Stimulated activated CD8-positive, alpha-beta memory T cell treated with anti-CD3 and anti-CD28 coated beads, Interleukin-15, amount 100 ng/mL, for 1 hour (primary cell): ENCODE measurements at places on chromosomes 13 and 19.

- DNase-seq: no peak
Observed at GRCh38 chr19:43639519-43640423, at the start of gene CADM4. Gene CADM4 (minus strand): TSS chr19:43639850. CDS start chr19:43639790, 60 bp downstream.

DNA sequence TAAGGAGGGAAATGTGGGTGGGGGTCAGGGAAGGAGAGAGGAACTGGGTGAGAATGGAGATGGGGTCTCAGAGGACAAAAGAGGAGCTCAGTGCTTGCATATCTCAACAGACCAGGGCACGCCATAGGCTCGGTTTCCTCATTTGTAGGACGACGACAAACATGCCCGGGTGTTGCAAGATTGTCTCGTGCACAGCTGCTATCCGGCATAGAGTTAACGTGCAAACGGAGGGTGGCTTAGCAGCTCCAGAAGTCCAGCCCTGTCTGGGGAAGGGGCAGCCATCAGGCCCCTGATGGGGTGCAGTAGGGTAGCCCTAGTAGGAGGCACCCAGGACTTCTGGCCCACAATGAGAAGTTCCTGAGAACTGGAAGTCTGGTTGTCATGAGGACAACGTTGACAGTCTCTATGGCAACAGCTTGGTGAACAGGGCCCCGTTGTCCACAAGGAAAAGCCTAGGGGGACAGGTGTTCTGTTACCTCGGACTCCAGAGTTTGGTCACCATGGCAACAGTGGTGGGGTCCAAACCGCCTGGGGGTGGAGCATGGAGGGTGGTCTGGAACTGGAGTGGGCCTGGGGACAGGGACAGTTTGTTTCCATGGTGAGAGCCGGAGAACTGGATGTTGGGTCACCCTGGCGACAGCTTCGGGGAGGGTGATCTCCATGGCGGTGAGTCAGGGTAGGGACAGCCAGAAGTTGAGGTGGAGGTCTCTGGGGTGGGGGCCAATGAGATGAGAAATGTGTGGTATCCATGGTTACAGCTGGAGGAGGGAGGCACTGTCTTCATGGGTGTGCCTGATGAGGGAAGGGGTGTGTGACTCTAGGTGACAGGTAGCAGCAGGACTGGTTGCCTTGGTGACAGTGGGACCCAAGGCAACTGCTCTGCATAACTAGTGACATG is 16.8 kb downstream of the TM6SF2 start:
- DNase-seq: no peak

- DNase-seq: no peak
Observed at GRCh38 chr19:43674183-43674582, 4.2 kb upstream of the PLAUR start.

GRCh38 chr19:58557221-58558065 is 968 bp downstream of the UBE2M start:
- DNase-seq: no peak

DNA sequence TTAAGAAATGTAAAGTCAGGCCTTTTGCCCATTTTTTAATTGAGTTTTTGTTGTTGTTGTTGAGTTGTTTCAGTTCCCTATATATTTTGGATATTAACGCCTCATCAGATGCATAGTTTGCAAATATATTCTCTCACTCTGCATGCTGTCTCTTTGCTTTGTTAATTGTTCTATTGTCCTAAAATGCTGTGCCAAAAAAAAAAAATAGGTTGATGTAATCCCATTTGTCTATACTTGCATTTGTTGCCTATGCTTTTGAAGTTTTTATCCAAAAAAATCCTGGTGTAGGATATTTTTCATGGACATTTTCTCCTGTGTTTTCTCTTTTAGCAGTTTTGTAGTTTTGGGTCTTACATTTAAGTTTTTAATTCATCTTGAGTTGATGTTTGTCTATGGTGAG is 163.3 kb upstream of the STARD13 start:
- DNase-seq: no peak

DNA sequence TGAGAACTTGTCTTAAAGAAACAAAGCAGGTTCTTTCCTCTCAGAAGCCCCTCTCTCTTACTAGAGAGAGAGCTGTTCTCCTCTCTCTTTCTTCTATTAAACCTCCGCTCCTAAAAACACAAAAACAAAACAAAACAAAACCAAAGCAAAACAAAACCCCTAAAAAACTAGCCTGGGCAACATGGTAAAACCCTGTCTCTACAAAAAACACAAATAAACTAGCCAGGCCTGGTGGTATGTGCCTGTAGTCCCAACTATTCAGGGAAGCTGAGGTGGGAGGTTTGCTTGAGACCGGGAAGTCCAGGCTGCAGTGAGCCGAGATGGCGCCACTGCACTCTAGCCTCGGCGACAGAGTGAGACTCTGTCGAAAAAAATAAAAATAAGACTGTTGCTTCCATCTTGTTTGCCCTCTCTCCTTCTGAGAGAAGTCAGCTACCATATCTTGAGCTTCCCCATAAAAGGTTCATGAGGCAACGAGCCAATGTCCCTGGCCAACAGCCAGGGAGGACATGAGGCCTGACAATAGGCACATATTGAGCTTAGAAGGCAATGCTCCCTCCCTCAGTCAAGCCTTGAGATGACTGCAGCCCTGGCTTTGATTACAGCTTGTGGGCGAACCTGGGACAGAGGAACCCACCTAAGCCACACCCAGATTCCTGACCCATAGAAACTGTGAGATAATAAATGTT is 17.5 kb upstream of the FLT3 start:
- no peak for DNase-seq

DNA sequence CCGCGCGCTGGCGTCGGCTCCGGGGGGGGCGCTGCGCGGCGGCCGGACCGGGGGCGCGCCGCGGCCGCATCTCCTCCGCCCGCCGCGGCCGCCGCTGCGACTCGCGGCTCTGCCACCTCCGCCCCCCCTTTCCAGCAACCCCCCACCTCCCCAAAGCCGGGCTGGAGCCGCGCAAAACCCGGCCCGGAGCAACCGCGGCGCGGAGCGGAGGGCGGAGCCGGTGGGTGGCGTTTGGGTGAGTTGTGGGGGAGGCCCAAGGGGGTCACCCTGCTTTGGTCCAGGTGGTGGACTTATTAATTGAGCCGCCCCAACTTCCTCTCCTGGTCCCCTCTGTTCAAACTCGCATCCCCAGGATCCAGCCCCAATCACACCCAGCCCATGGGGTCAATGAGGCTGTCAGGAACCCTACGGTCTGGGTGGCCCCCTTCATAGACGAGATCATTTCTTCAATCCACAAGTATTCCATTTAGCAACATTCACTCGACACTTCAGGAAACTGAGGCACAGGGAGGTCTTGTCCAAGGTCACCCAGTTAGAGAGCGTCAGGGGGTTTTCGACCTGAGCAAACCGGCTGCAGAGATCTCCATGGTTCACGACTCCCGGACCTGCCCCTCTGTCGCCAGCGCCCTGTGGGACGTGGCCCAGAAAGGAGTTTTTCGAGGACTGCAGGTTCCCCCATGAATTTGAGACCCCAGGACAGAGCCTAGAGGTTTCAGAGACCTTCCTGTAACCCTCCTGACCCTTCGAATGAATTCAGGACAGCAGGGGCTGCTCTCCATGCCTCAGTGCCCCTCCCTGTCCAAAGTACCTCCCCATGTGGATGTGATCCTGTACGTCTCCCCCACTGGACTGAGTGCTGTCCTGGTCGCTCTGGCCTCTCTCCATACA is 22.4 kb upstream of the SEMA6B start:
- no peak for DNase-seq

DNA sequence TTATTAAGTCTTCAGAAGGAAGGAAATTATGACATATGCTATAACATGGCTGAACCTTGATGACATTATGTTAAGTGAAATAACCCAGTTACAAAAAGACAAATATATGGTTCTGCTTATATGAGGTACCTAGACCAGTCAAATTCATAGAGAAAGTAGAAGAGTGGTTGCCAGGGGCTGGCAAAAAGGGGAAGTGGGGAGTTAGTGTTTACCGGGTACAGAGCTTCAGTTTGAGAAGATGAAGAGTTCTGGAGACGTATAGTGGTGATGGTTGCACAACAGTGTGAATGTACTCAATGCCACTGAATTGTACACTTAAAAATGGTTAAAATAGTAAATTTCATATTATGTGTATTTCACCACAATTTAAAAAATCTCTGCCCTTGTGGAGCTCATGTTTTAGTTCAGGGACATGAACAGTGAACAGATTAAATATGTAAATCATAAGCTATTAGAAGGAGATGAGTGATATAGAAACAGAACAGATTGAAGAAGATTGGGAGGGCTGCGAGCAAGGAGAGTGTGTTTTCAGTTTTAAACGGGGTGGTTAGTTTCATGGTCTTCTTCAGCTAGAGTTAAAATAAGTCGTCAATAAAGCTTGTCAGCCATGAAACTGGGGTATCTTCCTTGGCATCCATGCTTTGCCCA is 355.2 kb downstream of the KCNRG start:
- no peak for DNase-seq

GRCh38 chr19:14006766-14007562 is 844 bp upstream of the RFX1 start:
- DNase-seq: no peak

GRCh38 chr13:29515372-29515771 is 80.1 kb downstream of the SLC7A1 start:
- DNase-seq: no peak

DNA sequence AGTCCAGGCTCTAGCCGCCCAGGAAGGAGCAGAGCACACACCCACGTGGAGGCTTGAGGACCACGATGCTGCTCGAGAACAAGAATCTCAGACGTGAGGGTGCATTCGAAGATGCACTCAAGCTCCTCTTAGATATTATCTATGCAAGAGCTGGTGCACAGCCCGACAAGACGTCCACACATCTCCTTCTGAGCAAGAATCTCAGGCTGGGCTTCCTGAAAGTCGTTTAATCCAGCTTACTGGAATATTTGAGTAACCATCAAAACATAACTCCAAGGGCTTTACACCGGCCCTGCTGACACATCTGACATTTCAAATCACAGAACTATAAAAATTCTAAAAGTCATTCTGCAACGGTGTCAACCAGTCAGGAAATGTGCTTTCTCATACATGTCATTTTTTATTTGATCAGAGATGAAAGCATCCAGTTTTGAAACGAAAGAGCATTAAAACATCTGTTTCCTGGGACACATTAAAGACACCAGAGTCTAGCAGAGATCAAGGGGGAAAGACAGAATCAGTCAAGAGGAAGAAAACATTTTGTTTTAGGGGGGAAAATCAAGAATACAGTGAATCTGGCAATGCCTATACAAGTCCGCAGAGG is 177.7 kb upstream of the IRS2 start:
- no peak for DNase-seq

GRCh38 chr13:110521296-110521680 is 40.2 kb downstream of the RAB20 start:
- no peak for DNase-seq

DNA sequence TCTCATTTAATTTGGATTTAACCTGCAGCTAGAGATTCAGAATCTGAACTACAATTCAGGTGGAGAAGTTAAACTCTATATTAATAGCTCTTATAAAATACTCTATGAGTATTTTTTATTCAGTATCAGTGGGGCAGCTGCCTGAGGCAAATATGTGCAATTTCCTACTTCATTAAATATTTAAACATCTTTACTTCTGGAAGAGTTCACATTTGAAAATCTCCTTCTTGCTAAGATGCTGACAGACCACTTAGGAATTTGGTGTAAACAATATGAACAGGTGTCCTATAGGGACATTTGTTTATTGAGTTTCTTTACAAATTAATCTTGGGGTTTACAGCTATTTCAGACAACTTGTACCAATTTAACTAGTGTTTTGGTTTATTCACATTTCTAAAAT is 20.4 kb downstream of the STARD13 start:
- no peak for DNase-seq

- no peak for DNase-seq
Observed at GRCh38 chr19:16034958-16035560, 41.2 kb upstream of the TPM4 start.

DNA sequence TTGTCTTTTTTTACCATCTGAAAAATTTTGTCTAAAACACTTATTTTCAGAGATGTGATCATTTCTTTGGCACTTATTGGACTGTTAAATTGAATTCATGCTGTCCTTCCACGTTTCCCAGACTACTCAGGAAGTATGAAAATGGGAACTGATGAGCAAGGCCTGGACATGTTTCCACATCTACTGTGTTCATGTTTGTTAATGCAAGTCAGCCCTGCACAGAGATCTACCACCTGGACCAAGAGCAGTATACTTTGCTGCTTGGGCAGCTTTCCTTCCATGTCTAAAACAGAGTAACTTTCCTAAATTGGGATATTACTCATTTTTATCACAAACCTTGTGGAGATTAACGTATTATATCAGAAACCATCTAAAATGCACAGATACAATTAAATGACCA is 687.4 kb downstream of the DIAPH3 start:
- no peak for DNase-seq

DNA sequence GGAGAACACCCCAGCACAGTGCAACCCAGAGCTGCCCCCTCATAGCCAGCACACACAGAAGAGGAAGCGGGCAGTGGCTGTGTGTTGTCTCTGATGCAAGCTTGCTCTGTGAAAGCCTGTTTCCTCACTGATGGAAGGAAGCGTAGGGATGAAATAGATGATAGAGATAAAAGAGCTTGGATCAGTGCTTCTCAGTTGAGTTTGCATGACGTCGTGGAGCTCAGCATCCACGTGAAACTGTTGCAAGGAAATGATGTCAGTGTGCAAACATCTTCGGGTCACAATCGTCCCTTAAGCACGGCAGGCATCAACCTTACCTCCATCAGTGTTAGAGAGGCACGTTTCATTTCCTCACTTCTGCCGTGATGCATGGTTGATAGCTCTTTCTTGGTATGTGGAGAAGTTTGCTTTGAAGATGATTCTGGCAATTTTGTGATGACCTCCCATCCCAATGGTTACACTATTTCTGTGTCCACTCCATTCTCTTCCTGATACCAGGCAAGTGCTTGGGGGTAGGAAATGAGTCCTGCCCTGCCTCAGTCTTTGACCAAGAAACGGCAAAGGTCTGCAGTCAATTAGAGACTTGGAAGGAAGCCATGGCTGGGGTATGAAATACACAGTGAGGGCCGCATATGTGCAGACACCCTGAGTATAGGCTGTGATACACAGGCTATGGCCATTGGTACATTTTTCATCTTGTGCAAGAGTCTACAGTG is 183.0 kb downstream of the ZNF536 start:
- DNase-seq: no peak

GRCh38 chr13:96940961-96941360 is 53.3 kb downstream of the OXGR1 start:
- no peak for DNase-seq

DNA sequence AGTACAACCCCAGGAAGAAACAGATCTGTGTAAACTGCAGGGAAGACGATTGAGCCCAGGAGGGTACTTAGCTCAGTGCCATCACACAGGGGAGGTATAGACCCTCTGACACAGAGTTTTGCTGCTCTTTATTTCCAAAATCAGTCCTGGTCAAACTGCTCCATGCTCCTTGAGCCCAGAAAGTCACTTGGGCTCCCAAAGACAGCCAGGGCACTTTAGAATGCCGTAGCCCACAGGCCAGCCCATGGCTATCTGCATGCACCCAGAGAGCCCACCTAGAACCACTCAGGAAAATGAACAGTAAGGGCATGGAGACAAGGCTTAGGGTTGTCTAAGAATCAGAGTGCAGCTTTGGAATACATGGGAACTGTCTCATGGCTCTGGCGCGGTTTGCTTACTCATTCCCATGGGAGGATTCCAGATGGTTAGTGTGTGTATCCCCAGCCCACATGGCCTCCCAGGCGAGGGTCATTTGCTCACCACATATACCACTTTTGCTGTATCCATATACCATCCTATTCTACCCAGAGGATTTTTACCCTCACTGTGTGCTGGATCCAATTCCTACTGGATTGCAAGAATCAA is 14.7 kb upstream of the PDCD5 start:
- no peak for DNase-seq
